Naive B cell (primary cell): ENCODE measurements at places on chromosomes 16 and 17.

DNA sequence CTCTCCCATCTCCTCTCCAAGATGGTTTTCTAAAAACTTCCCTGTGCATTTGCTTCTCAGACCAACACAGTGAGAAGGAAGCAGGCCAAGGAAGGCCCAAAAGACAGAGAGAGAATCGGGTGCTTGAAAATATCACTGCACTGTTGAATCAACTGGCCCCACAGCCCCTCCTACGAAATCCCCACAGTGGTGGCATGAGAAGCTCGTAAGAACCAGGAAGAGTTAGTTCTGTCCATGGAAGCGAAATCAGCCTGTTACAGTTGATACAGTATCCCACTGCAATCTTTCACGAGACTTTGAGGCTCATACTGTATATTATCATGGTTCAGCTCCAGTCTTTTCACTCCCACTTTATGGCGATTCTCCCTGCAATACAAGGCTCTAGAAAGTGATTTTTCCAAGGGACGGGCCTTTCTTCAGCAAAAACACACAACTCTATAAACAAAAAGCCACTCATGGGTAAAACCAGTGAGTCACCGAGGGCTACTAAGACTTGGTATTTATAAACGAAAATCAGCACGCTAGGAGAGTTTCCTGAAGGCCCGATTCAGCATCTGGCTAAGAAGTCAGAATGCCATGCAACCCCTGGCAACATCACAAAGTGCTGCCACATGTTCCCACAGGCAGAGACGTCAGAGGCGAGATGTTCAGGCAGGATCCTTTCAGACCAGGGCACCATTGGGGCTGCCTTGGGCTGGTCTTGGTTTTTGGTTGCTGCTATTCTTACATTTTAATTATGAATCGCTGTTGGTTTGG lies 185.7 kb downstream of the IRX5 start:
- no peaks in the 10 kb centered on the region for H3K36me3 ChIP-seq
- H3K4me3 ChIP-seq: no peak overlapping the region
- H3K27ac ChIP-seq: no peak overlapping the region

DNA sequence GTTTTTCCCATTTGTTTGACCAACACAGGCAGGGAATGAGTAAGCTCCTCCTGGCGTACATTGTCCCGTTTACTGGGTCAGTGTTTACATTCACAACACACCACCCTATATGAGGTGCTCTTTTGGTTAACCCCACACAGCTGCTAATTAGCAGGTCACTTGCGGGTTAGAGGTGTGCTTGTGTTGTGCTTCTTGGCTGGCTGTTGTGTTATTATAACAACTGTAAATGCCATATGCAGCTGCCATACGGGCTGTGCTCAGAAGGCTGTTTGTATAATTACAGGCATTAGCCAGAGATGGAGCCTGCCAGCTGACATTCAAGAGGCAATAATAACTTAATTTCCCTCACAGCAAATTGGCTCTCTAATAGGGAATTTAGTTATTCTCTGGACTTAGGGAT lies 205.1 kb upstream of the ELAC2 start:
- no peak overlapping the region for H3K27ac ChIP-seq
- DNase-seq: no peak
- no peaks in the 10 kb centered on the region for H3K4me1 ChIP-seq
- H3K36me3 ChIP-seq: no peaks in the 10 kb centered on the region

DNA sequence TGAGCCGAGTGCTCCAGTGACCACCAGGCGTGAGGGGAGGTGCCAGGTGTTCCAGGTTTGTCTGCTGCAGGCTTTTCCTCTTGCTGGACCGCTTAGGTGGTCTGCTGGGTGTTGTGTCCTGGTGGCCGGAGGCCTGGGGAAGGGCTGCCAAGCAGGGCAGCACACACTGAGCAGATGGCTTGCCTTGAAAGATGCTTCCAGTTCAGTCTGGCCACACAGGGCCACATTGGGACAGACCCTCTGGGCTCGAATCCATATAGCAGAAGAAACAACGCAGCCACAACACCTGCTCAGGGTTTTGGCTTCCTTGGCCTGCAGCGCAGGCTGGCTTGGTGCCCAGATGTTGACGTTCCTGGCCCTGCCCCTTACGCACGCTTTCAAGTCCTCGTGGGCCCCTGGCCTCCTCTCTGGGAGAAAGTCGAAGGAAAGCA lies 24.8 kb downstream of the GINS2 start:
- no peaks in the 10 kb centered on the region for H3K27me3 ChIP-seq
- peaks cover 10% of the 10 kb centered on the region for H3K4me1 ChIP-seq
- peaks cover 17% of the 10 kb centered on the region for H3K36me3 ChIP-seq
- no peak overlapping the region for H3K27ac ChIP-seq

- H3K27ac ChIP-seq: no peak overlapping the region
- H3K27me3 ChIP-seq: peaks cover 17% of the 10 kb centered on the region
- no peaks in the 10 kb centered on the region for H3K36me3 ChIP-seq
- H3K4me3 ChIP-seq: no peak overlapping the region
- no peak for DNase-seq
- no peaks in the 10 kb centered on the region for H3K4me1 ChIP-seq
These were observed 354.9 kb upstream of the ASIC2 start for GRCh38 chr17:33647956-33648355.

DNA sequence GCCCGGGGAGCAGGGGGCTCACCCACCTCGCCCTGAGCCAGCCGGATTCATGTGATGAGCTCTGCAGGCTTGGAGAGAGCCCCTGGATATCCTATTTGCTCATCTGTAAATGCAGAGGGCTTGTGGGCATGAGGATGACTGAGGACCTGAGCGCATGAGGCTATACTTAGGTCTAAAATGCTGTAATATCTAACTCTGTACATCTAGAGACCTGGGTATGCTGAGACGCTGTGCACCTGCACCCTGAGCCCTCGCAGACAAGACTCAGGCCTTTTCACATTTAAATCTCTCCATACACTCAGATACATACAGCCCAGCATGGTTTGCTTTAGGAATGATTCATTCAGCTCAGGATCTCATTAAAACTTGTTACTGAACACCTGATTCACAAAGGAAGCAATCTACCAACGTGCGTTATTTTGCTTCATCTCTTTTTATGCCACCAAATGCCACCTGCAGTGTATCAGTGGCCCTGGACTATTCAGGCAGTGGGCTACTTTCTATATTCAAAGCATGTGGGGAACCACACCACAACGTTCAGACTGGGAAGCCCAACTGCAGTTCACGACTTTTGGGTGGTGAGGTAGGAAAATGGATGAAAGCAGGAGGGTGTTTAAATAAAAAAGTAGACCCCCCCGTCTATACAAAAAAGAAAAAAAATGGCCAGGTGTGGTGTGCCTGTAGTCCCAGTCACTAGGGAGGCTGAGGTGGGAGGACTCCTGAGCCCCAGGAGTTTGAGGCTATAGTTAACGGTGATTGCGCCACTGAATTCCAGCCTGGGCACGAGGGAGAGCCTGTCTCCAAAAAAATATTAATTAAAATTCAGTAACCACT lies 12.0 kb downstream of the USP7 start:
- H3K36me3 ChIP-seq: no peaks in the 10 kb centered on the region
- H3K4me1 ChIP-seq: peaks cover 90% of the 10 kb centered on the region
- peak overlapping the region; percentile 2 for H3K4me3 ChIP-seq
- DNase-seq: peak; percentile 28
- no peaks in the 10 kb centered on the region for H3K27me3 ChIP-seq

GRCh38 chr17:65917560-65917959 lies 274.4 kb downstream of the CEP112 start:
- H3K4me3 ChIP-seq: no peak overlapping the region
- no peak overlapping the region for H3K27ac ChIP-seq
- no peak for DNase-seq
- no peaks in the 10 kb centered on the region for H3K27me3 ChIP-seq
- H3K4me1 ChIP-seq: peaks cover 19% of the 10 kb centered on the region

DNA sequence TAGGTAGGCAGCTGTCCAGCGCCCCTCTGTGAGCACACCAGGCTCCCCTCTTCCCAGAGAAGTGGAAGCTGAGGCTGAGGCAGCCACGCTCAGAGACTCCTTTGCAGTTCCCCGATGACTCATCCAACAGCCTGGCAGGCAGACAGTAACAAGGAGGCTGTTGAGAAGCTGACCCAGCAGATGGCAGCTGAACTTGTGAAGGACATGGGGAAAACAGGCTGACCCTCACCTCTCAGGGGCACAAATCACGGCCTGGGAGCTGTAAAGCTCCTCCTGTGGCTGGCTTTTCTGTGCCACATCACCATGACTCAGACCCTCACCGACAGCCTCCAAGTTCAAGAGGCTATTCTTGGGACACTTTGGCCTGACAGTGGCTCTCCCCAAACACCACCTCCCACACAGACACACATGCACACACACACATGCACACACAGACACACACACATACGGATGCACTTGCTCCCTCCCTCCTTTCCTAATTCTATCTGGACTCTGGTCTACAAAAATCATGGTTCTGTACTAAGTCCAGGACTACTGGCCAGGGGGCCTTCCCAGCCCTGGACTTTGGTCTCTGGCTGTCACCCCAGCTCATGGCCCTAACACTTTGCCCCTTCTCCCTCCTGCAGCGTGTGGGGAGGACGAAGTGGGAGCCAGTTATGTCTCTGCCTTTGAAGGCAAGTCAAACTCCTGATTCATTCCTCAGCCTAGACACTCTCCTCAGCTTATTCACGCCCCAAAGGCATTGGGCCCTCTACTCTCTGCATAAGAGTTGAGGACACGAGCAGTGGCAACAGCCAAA lies 23.2 kb downstream of the MAP3K14 start:
- H3K4me1 ChIP-seq: peaks cover 66% of the 10 kb centered on the region
- DNase-seq: no peak
- H3K36me3 ChIP-seq: peaks cover 5% of the 10 kb centered on the region
- H3K4me3 ChIP-seq: no peak overlapping the region
- H3K27me3 ChIP-seq: no peaks in the 10 kb centered on the region
- no peak overlapping the region for H3K27ac ChIP-seq

DNA sequence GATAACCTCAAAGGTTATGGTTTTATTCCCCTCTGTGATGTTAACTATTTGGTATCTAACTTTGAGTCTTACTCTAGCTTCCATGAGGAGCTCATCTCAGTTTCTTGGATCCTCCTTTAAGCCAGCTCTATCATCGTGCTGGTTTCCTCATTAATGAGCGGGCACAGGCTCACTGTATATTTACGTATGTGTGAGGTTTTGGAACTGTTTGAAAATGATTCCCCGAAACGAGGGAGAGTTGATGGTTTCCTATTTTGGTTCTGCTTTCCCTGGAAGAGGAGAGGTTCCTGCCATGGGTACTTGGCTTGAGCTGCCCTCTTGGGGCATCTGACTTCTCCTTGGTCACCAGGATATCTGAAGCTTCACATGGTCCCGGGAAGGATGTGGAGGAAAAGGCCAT lies 32.7 kb upstream of the PIK3R6 start:
- DNase-seq: no peak
- peak overlapping the region; percentile 78 for H3K4me3 ChIP-seq
- H3K27ac ChIP-seq: peak overlapping the region; percentile 68
- peaks cover 21% of the 10 kb centered on the region for H3K36me3 ChIP-seq
- H3K4me1 ChIP-seq: peaks cover 58% of the 10 kb centered on the region
- H3K27me3 ChIP-seq: no peaks in the 10 kb centered on the region

DNA sequence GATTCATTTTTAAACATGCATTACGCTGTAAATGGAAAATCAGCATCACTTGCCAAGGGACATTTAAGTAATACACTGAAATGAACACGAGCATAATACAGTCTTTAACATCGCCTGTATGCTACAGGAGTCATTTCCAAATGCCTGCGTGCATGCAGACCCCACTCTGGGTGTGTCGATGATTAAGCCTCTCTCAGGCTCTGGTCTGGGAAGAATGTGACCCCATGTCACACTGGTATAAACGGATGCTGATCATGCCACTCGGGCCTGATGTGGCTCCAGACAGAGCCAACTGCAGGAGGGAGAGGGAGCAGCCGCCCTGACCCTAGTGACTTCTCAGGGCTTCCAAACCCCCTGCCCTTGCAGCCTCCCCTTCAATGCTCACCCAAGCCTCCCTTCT lies 10.8 kb downstream of the EMP2 start:
- H3K27me3 ChIP-seq: peaks cover 19% of the 10 kb centered on the region
- no peaks in the 10 kb centered on the region for H3K4me1 ChIP-seq
- H3K27ac ChIP-seq: no peak overlapping the region
- no peak for DNase-seq

GRCh38 chr17:79242873-79243602 lies 168.4 kb downstream of the ENGASE start:
- no peaks in the 10 kb centered on the region for H3K36me3 ChIP-seq
- no peaks in the 10 kb centered on the region for H3K4me1 ChIP-seq
- H3K4me3 ChIP-seq: no peak overlapping the region

GRCh38 chr16:72021043-72021442 lies 12.5 kb downstream of the DHODH start:
- DNase-seq: no peak
- no peaks in the 10 kb centered on the region for H3K4me1 ChIP-seq
- H3K36me3 ChIP-seq: peaks cover 14% of the 10 kb centered on the region
- H3K27ac ChIP-seq: no peak overlapping the region
- no peak overlapping the region for H3K4me3 ChIP-seq

DNA sequence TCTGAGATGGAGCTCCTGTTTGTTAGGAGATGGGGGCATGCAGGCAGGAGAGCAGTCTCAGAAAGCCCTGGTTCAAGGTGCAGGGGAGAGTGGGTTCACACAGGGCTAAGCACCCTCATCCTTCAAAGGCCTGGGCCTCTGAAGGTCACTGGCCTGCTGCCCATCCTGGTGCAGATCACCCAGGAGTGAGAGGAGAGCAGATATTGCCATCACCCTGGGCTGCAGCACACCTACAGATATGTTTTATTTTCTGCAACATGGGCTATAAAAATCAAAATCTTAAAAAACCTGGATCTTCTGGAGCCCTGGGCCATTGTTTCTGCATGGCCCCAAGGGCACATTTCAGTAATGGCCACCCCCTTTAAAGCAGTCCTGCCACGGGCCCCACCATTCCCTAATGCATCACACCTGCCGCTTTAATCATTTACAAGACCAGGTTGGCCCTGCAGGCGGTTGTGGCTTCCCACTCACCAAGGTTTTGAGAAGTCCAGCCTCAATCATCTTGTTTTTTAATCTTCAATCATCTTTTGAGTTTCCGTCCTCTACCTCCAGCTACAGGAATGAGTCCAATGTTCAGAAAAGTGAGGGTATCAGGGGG lies 20.4 kb upstream of the NUP93 start:
- no peaks in the 10 kb centered on the region for H3K36me3 ChIP-seq
- DNase-seq: no peak
- peak overlapping the region; percentile 7 for H3K27ac ChIP-seq
- H3K4me3 ChIP-seq: no peak overlapping the region
- peaks cover 7% of the 10 kb centered on the region for H3K27me3 ChIP-seq
